ENCODE measurements at places on chromosomes 2 and 18. TPM values are rescaled to one million over a fixed set of nuclear protein-coding genes. Genes with fewer than 3 reads are reported as not detected.

CBLN2 gene
- not detected for polyA plus RNA-seq

DNA sequence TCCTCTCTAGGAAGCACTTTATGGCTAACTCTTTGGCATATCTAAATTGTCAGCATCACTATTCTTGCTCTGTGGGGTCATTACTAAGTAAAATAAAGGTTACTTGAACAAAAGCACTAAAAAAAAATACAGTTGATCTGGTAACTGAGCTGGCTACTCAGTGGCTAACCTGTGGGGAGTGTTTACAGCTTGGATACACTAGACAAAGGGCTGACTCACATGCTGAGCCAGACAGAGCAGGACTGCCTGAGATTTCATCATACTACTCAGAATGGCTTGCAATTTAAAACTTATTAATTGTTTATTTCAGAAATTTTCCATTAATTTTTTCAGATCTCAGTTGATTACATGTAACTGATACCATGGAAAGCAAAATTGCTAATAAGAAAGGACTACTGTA lies 1690.4 kb upstream of the SLC39A10 start:
- no peak for DNase-seq

SP9 gene
- polyA plus RNA-seq = not detected

- no peak for DNase-seq
These were observed 9.2 kb upstream of the LRPPRC start for GRCh38 chr2:44004735-44005602.

IL1RL1 gene
- polyA plus RNA-seq = 0.14 TPM

DNA sequence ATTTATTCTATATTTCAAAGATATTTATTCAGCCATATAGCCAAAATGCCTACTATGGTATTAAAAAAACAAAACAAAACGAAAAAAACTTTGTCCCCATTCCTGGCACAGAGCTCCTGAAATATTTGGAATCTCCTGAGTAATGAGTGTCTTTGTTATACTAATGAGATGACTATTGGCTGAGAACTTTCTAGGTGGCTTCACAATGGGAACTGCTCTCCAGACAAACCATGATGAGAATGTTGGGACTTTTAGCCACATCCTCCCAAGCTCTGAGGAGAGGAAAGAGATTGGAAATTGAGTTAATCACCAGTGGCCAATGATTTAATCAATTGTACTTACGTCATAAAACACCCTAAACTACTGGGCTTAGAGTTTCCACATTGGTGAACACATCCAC lies 631.8 kb upstream of the SETBP1 start:
- DNase-seq = no peak

GRCh38 chr2:124339709-124340108 lies 314.6 kb downstream of the CNTNAP5 start:
- DNase-seq = no peak

DNA sequence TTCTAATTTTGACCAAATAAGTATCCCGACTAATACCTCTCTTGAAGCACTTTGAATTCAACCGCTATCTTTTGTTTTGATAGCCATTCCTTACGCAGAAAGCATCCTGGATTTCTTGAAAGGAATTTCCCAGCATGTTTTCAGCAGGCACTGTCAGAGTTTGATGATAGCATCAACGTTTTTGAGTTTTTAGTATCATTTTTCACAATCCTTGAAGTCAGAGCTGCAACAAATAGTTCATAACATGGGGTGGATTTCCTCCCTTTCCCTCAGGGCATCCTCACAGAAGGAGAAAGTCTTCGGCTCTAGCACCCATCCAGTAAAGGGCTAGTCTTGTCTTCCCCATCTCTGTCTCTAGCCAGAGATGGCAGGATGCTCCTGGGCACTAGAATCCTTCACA lies 46.2 kb downstream of the ANKRD44 start:
- no peak for DNase-seq

OTOF gene
- polyA plus RNA-seq = 1.7 TPM

- DNase-seq = no peak
These were observed 54.5 kb downstream of the ARHGAP28 start for GRCh38 chr18:6784046-6784445.

MAPK4 gene
- polyA plus RNA-seq = not detected

ZC3H15 gene
- 66.9 TPM for polyA plus RNA-seq

LRRTM4 gene
- not detected for polyA plus RNA-seq

- DNase-seq = peak; percentile 21
These were observed 438 bp downstream of the HSPE1 start for GRCh38 chr2:197500503-197501131.

- no peak for DNase-seq
These were observed 3.5 kb upstream of the NEUROD1 start for GRCh38 chr2:181683518-181684453.

DNA sequence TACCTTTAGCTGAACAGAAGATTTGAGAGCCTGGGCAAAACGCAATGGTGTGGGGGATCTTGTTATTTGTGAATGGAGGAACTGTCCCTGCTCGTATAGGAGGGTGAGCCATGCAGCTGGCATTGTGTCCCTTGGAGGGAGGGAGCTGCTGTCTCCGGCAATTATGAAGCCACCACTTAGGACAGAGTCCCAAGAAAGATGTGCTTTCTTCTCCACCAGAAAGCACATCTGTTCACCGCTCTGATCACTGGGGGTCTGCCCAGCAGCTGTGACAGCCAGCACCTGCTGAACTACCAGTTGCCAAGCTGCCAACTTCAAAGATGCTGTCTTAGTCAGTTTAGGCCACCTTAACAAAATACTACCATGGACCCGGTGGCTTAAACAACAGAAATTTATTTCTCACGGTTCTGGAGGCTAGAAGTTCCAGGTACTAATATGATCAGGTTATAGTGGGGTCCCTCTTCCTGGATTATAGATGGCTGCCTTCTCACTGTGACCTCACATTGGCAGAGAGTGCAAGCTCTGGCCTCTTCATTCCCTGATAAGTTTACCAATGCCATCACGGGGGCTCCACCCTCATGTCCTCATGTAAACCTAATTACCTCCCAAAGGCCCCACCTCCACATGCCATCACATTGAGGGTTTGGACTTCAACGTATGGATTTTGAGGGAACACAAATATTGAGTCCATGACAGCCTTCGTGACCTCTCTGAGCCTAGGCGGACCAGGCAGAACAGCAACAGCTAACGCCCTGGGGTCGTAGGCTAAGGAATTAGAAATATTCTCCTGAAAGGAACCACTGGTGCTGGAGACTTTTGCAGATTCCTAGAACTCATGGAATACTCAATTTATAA lies 148.3 kb downstream of the RHBDD1 start:
- DNase-seq = no peak

DNA sequence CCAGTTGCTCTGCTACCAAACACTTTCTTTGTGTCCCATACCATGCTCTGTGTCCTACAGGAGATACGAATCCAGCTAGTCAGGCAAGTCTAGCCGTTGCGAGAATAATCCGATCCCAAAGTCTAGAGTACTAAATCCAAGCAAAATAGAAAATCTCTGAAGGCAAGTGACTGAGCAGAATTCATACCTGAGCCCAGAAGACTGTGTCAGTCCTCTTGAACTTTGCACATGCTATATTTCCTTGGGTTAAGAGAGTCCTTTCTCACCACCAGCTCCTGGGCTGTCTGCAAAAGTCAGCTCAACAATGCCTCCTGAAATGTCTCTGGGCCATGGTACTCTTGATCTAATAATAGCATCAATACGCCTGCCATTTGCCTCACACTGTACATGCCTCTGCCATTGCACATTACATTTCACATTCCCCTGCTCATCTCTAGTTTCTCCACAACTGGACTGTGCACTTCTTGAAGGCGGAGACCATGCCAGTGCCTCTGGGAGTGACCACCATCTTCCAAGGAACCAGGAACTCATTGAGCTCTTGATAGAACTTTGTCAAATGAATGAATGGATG lies 265.8 kb upstream of the ID2 start:
- no peak for DNase-seq

DNA sequence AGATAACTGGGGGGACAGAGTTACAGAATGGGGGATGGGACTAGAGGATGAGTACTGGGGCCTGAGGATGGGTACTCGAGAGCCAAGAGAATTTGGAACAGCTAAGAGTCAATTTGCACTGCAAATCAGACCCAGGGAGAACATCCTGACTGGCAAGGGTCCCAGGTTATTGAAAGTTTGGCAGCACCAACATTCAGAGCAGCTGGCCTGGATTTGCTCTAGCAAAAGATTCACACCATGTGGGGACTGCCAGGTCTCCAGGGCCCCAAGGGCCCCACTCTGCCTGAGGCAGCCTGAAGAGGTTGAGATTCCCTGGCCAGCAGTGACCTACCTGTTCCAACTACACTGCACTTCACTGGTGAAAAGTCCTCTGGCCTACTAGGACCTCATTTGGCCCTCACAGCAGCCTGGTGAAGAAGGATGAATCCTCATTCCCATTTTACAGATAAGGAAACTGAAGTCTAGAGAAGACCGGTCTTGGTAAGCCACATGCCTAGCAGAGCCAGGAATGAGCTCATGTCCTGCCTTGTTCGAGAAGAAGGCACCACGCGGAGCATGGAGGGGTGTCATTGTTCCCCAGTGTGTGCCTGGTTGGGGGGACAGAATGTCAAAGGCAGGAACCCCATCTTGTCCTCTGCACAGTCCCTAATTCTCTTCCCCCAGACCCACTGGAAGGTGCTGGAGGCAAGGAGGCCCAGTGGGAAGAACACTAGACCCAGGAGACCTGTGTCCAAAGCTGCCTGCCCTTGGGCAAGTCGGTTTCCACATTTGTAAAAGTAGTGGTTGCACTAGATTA lies 258.6 kb downstream of the TNS1 start:
- no peak for DNase-seq

- DNase-seq = no peak
These were observed 7.2 kb downstream of the SIX3 start for GRCh38 chr2:44948565-44949328.

HTRA2 gene
- 26.0 TPM for polyA plus RNA-seq

DNA sequence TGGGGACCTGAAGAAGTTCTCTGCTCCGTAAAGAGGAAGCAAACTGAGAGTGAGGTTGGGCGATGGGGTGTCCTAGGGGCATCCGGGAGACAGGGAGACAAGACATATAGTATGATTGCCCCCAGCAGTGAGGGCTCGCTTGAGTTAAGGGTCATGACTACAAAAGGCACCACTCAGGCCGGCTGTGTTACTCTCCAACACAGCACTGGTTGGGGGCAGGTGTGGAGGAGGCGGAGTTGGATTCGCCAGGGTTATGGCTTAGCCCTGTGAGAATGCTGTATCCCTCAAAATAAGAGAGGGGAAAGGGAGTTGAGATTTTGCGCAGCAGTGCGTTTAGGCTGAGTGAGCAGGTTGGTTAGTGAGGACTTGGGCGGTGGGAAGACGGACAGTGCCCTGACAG lies 12.0 kb downstream of the DYSF start:
- DNase-seq = no peak

DNA sequence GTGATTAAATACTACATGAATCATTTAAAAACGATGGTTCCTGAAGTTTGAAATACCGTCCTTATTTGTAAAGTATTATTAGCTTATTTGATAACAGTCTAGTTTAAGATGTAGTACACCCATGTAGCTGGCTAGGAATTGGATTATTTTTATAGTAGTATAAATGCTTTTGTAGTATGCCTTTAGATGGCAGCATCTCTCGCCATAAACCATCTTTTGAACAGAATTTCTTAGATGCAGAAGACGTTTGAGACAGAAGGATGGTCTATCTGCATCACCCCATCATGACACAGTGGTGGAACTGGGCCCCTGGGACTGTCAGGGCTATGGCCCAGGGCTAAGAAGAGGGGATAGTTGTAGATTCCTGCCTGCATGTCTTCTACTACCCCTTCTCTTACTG lies 152.7 kb downstream of the WDSUB1 start:
- no peak for DNase-seq

GRCh38 chr2:176174382-176174823 lies 14.1 kb upstream of the HOXD1 start:
- no peak for DNase-seq

GRCh38 chr2:46161315-46161714 lies 135.9 kb upstream of the EPAS1 start:
- no peak for DNase-seq

CYBRD1 gene
- 1.2 TPM for polyA plus RNA-seq

CCDC141 gene
- polyA plus RNA-seq = 3.9 TPM

DNA sequence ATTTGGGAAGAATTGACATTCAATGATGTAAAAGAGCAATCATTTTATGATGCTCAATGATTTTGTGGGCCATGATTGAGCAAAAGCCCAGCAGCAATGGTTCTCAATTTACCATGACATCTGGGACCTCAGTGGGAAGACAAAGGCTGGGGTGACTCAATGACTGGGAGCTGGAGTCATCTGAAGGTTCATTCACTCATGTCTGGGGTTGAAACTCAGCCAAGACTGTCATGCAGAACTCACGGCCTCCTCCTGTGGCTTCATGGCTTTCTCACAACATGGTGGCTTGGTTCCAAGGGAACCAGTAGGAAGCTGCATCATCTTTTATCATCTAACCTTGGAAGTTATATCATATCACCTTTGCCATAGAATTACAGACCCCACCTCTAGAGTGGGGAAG lies 45.1 kb upstream of the CD226 start:
- no peak for DNase-seq

DNA sequence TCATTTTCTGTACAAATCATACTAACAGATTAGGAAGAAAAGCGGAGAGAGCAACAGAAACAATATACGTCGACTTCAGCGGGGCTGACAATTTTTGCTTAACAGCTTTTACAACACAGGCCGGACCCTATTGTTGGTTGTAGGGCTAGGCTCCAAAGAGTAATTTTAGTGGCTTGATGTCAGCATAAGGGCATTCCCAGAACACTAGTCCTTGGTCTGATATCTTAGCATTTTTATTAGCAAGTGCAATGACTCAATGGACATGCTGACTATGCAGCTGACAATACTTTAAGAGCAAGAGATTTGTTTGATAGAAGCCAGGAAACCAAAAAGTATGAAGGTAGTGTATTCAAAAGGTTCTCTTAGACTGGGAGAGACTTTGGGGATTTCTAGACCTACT lies 209.9 kb downstream of the LNPK start:
- DNase-seq = no peak

GRCh38 chr18:78720456-78721237 lies 259.0 kb upstream of the SALL3 start:
- no peak for DNase-seq

GRCh38 chr2:235619544-235619943 lies 125.7 kb downstream of the AGAP1 start:
- DNase-seq = no peak
